Kidney tubule cell (primary cell): ENCODE measurements at places on chromosomes 5 and 9.

GRCh38 chr9:132716007-132716406 lies 45.7 kb downstream of the GTF3C4 start:
- DNase-seq: no peak

GRCh38 chr9:137607141-137607857 lies 1.8 kb downstream of the ARRDC1 start:
- DNase-seq: peak; percentile 73

- DNase-seq: peak; percentile 58
Observed at GRCh38 chr5:107092695-107093094, 578.0 kb downstream of the EFNA5 start.

- peak; percentile 89 for DNase-seq
Observed at GRCh38 chr9:112753725-112754124, 3.2 kb downstream of the SNX30 start.

DNA sequence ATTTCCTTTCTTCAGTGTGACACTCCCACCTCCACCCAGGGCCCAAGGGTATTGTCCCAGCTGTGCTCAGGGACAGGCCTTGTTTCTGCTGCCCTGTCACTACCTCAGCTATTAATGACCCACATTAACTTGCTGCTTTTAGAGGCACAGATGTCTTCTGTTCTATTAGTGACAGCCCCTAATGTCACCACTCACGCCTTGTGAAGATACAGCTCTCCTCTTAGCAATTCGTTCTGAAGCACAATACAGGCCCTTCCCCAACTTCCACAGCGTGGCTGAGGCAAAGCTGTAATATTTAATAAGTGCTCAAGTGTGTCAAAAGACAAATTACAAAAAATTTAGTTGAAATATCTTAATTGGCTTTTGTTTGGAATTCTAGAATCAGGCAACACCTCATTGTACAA lies 44.7 kb upstream of the HMGCS1 start:
- DNase-seq: no peak

GRCh38 chr5:10295619-10296326 lies 11.9 kb downstream of the CMBL start:
- no peak for DNase-seq

- DNase-seq: no peak
Observed at GRCh38 chr5:63255594-63255993, 677.0 kb downstream of the LRRC70 start.

- peak; percentile 90 for DNase-seq
Observed at GRCh38 chr9:2340046-2340760, 281.4 kb upstream of the VLDLR start.

DNA sequence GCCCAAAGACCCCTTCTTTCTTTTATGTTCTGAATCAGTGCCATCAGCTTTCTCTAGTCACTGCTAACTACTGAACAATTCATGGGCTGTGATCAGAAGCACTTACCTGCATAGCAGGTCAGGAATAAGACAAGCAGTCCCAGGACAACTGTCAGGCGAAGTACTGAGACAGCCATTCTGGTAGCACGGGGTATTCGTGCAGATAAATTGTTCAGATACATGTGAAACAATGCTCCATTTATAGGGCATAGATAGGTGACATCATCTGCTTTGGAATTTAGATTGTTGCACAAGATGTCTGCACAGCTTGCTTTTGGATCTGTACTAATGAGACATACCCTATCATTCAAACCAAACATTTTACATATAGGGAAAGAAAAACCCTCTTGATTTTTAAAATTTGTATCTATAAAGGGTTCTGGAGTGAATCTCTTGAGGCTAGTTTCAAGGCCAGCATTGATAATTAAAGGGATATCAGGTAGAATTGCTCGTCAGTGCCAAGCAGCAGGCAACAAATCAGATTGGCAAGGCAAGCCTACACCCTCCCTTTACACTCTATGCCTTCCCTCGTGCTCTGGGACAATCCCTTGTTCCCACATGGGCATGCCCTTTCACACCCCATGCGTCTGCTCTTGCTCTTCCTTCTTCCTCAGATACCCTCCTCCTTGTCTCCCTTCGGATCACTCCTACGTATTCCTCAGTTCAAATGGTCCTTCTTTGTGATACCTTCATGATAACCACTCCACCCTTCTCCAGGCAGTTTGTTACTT lies at the start of gene C5orf46:
C5orf46 (minus strand) TSS at position 213 of the 770 bp plus-strand sequence; CDS start at position 176, 37 bp downstream.
- peak; percentile 59 for DNase-seq

- DNase-seq: no peak
Observed at GRCh38 chr5:61263561-61264272, 68.3 kb upstream of the ZSWIM6 start.

GRCh38 chr9:78280982-78281668 lies 15.8 kb upstream of the PSAT1 start:
- peak; percentile 39 for DNase-seq

DNA sequence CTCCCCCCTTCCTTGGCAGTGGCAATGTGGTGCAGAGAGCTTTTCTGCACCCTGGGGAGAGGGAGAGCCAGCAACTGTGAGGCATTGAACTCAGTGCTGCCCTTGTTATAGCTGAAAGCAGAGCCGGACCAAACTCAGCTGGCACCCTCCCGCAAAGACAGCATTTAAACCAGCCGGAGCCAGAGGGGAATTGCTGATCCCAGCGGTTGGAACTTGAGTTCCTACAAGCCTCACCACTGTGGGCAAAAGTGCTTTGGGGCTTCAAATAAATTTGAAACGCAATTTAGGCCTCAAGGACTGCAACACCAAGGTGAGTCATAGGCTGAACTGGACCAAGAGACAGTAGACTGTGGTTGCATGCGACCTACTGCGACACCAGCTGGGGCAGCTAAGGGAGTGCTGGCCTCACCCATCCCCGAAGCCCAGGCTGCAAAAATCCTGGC lies 207.6 kb upstream of the CDKN2B start:
- DNase-seq: peak; percentile 49

DNA sequence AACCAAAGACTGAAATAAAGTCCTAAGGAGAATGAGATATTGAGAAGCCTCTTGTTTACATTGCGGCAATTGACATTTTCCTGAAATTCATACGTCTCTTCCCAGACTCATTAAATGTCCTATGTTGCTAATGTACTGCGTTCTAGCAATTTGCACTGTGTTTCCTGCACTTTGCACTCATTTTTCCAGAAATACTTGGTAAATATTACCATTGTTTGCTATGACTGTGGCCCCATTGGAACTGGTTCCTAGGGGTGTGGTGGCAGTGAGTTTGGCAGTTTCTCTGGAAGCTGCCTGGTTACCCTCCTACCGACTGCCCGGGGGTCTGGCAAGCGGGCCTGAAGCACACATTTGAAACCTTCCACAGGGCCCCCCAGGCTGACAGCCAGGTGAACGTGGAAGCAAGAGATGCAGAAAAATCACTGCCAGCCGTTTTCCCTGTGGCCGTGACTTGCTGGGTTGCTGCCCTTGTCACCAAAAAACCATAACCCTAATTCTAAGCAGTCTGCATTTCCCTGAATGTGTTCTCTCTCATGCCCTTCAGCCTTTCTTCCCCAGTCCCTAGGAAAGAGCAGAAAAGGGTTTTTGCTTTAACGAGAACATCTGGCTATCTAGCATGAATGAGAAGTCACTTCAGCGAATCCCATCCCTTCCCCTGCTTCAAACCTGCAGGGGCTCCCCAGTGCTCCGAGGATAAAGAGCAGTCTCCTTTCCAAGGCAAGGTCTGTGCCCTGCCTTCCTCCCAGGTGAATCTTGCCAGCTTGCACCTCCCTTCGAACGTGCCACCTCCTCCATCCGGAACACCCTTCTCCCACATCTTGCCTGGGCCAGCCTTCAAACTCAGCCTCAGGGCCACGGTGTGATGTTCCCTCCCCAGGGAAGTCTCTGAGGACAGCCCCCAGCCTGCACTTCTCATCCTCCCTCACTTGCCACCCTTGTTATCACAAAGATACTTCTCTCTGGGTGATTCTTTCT lies 84.2 kb downstream of the AK8 start:
- DNase-seq: no peak

GRCh38 chr5:172841256-172841655 lies 7.2 kb downstream of the ERGIC1 start:
- no peak for DNase-seq

- peak; percentile 87 for DNase-seq
Observed at GRCh38 chr5:61881821-61882487, 424.1 kb upstream of the KIF2A start.

DNA sequence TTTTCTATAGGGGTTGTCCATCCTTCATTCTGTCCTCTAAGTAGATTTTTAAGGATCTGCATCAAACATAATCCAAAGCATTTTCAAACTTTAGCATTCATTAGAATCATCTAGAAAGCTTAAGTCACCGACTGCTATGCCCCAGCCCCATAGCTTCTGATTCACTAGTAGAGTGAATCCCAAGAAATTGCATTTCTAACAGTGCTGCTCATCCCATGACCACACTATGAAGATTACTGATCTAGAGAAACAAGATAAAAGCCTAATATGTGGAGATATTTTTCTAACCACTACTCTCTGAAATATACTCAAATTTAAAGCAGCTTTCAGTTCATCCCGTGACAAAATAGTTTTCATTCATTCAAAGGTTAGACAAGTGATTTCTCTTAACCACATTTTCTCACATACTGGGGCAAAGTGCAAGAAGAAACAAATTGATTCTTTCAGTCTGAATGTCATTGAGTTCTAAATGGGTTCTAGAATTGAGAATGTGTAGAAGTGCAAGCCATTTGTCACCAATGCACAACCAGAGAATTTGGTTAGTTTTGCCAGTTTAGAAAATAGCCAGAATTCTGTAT lies 286.9 kb upstream of the CD180 start:
- DNase-seq: no peak

DNA sequence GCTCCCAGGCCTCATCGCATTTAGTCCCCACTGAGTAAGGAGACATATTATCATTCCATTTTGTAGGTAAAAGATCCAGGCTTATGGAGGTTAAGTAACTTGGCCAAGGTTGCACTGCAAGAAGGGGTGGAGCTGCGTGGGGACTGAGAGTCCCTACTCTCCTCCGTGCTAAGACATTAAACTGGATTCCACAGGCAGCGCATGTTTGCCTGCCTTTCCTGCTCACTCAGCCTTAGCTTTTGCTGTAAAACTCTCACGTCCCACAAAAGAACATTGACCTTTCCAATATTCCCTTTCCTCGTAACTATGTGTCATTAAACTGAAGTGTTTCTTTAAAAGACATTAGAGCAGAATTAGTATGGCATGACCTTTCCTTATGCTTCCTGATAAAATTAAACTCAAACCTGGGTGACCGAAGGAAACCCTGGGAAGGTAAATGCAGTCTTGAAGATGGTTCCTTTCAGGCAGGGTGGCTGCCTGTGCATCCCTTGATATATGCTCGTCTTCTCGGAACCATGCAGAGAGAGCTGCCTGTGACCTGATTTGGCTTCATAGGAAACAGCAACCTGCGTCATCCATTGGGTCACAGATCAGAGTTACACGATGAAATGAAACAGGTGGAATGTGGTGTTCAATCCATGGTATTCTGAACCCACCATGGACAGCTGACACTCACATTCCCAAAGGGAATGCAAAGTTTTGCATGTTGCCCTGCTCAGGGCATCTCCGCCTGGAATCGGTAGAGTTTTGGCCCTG lies 85.9 kb downstream of the TMEM252 start:
- no peak for DNase-seq

DNA sequence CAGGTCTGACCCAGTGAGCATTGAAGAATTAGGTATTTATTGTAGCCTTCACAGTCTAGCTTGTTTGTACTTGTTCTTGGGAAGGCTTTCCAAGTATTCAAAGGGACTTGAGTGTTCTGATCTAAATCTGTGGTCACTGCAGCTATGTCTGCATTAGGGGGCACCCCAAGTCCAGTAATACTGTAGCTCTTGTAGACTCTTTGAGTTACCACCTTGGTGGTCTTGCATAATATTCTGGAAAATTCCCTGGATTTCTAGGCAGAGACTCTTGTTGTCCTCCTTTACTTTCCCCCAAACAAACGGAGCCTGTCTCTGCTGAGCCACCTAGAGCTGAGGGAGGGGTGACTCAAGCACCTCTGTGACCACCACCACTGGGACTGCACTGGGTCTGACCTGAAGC lies 149.5 kb upstream of the DHFR start:
- no peak for DNase-seq

- DNase-seq: no peak
Observed at GRCh38 chr5:116539222-116539621, 35.4 kb downstream of the SEMA6A start.

- no peak for DNase-seq
Observed at GRCh38 chr9:7984692-7985091, 185.1 kb upstream of the DMAC1 start.

DNA sequence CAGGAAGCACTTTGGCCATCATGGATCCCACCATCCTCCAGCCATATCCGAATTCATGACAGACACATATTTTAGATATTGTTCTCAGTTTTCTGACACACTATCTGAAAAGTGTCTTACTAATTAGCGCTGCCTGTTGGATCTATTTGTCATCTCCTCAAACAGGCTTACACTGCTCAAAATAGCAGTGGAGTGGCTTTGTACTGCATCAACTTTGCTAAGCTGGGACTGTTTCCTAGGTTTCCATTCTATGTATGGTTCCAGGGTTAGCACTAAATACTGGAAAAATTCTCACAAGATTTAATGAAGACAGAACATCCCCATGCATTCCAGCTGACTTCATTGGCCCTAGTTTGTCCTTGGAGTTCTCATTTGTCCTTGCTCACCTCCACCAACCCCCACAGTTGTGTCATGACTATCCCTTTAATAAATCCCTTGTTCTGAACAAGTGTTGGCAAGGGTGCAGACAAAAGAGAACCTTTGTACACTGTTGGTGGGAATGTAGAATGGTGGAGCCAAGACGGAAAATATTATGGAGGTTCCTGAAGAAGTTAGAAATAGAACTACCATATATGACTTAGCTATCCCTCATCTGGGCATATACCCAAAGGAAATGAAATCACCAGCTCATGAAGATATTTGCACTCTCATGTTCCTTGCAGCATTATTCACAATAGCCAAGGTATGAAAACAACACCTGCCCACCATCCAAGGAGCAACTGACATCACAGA lies 136.5 kb upstream of the RAI14 start:
- DNase-seq: peak; percentile 36

- DNase-seq: peak; percentile 35
Observed at GRCh38 chr9:37617832-37618231, 25.4 kb upstream of the TOMM5 start.

- DNase-seq: peak; percentile 72
Observed at GRCh38 chr9:134163371-134164196, 780 bp downstream of the RNU6ATAC start.

GRCh38 chr9:87708986-87709728 lies 16.8 kb upstream of the CTSL start:
- DNase-seq: no peak

DNA sequence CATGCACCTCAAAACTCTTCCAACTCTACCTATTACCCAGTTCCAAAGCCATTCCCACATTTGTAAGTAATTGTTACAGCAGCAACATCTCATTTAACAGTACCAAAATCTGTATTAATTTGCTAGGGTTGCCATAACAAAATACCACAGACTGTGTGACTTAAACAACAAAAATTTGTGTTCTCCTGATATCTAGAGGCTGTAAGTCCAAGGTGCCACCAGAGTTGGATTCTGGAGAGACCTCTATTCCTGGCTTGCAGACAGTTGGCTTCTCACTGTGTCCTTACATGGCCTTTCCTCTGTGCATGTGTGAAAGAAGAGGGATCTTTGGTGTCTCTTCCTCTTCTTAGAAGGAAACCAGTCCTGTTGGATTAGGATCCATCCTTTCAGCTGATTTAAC lies 203.8 kb upstream of the PIK3R1 start:
- DNase-seq: peak; percentile 21

GRCh38 chr5:9534881-9535517 lies 10.9 kb downstream of the SEMA5A start:
- no peak for DNase-seq

- no peak for DNase-seq
Observed at GRCh38 chr9:91863469-91863868, 86.6 kb downstream of the ROR2 start.
